CD4-positive, alpha-beta T cell treated with Interleukin-6 at 100 ng/mL for 8 hours (primary cell): ENCODE measurements at places on chromosomes 11 and 22.

GRCh38 chr11:7520981-7521487 is 7.2 kb downstream of the PPFIBP2 start:
- DNase-seq: no peak

- DNase-seq: no peak
These were observed 82.8 kb upstream of the OR5AK2 start for GRCh38 chr11:56905936-56906335.

GRCh38 chr22:16964366-16964765 is 43.7 kb downstream of the GAB4 start:
- no peak for DNase-seq

DNA sequence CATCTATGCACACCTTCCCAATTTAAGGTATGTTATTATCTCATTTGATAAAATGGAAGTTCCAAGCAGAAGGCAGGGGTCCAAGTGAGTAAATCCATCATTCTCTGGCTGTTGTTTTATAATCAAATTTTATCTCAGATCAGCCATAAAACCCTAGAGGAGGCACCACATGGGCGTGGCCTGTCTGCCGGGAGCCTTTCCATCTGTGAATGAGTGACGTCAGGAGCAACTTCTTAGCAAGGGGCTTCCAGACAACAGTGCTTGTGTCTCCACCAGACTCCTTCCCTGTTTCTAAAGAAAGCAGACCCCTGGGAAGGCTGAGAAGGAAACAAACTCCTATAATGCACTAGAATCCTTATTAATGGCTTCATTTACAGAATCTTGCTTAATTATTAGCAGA is 13.5 kb downstream of the SEZ6L start:
- no peak for DNase-seq

DNA sequence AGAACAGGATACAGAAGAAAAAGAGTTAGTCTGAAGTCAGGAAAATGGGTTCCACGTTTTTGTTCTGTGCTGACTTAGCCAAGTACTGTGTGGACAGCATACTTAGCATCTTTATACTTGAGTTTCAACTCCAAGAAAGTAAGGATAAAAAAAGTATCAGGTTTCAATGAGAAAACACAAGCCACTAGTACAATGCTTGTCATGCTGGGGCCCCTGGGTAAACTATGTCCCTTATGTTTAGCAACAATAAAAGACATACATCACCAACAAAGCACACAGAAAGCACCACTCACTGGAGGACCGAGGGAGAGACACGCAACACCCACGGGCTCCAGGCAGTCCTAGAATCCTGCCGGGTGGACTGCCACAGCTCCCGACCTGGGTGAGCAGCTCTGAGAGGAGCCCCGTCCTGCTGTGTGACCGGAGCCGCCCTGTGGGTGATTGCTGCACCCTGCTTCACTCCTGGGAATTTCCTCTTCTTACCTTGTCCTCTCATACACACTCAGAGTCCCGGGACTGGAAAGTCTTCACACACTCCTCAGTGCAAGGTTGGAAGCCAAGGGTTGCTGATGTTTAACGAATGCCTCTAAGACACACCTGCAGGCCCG is 890.5 kb downstream of the BRD1 start:
- DNase-seq: no peak

DNA sequence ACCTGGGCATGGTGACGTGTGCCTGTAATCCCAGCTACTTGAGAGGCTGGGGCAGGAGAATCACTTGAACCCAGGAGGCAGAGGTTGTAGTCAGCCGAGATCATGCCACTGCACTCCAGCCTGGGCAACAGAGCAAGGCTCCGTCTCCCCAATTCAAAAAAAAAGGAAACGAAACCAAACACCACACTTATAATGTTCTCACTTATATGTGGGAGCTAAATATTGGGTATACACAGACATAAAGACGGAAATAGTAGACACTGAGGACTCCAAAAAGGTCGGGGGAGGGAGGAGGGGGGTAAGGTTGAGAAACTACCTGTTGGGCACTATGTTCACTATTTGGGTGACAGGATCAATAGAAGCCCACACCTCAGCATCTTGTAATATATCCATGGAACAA is 94.3 kb downstream of the GAB2 start:
- no peak for DNase-seq

GRCh38 chr11:117075186-117075585 is 23.0 kb downstream of the SIK3 start:
- no peak for DNase-seq

DNA sequence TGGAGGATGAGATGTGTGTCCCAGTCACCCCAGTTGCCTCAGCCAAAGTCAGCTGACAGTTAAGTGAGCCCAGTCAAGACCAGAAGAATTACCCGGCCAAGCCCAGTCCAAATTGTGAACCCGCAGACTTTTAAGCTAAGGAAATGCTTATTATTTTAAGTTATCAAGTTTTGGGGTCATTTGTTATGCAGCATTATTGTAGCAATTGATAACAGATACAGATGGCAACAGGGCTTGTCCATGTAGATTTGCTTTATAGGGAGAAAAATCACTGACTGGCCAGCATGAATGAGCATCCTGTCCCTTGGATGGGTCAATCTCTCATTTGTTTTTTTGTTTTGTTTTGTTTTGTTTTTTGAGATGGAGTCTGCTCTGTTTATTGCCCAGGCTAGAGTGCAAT is 22.9 kb downstream of the SDHAF2 start:
- DNase-seq: no peak

- no peak for DNase-seq
These were observed at the start of gene INSC for GRCh38 chr11:15114501-15115475. INSC (plus strand) TSS chr11:15114923; CDS start chr11:15149175, 34,252 bp downstream.

DNA sequence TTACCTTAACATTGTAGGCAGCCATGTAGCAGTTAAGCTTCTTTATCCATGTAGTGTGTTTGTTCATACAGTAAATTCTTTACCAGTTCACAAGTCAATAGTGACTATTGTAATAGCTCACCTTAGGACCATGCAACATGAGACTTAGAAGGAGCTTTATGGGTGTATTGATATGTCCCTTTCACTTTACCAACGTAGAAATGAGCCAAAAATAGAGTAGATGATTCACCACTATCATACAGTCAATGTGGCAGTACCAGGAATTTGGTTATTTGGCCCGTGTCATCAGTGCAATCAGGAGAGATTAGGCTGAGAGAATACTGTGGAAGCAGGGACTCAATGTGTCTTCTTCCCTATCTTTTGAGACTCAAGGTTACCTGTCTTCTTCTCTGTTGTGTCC is 4.7 kb downstream of the ZDHHC13 start:
- no peak for DNase-seq

DNA sequence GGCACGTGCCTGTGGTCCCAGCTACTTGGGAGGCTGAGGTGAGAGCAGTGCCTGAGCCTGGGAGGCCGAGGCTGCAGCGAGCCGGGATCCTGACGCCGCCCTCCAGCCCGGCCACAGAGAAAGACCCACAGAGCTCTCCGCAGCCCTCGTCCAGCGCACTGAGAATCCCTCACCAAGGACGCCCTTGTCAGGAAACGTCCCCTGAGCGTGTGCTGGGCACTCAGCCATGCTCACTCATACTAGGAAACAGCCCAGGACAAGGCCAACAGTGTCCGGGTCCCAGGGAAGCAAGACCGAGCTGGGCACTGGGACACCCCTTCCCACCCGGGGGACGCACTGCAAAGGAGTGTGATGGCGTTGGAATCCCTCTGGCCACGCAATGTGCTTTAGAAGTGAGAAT is 14.5 kb downstream of the DEAF1 start:
- DNase-seq: no peak

DNA sequence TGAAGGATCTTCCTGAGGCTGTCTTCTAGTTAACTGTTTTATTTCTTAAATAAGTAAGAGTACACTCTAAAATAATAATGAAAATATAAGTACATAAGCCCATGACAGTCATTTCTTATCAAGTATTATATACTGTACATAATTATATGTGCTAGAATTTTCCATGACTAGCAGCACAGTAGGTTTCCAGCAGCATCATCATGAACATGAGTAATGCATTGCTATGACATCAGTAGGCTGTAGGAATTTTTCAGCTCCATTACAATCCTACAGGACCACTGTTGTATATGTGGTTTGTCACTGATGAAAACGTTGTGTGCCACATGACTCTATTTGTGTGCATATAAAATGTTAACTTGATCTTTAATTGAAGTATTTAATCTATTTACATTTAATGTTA is 22.0 kb downstream of the ZNF202 start:
- no peak for DNase-seq

GRCh38 chr11:57314221-57314973 is 10.4 kb downstream of the TNKS1BP1 start:
- DNase-seq: no peak

DNA sequence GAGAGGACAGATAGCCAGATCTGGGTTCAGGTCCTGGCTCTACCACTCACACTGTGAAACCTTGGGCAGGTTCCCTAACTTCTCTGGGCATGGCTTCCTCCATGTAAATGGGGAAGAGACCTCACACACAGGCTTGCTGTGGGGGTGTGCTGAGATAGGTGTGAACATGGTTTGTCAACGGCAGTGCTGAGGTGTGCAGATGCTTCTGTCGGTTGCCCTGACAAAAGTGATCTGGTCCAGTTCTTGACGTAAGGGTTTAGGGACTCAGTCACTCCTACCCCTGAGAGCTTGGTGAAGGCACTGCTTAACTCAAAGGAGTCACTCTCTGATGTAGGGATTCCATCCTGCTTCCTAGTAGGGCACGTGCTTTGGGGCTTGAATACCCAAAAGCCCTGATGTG is 2.0 kb downstream of the C1QTNF4 start:
- no peak for DNase-seq

DNA sequence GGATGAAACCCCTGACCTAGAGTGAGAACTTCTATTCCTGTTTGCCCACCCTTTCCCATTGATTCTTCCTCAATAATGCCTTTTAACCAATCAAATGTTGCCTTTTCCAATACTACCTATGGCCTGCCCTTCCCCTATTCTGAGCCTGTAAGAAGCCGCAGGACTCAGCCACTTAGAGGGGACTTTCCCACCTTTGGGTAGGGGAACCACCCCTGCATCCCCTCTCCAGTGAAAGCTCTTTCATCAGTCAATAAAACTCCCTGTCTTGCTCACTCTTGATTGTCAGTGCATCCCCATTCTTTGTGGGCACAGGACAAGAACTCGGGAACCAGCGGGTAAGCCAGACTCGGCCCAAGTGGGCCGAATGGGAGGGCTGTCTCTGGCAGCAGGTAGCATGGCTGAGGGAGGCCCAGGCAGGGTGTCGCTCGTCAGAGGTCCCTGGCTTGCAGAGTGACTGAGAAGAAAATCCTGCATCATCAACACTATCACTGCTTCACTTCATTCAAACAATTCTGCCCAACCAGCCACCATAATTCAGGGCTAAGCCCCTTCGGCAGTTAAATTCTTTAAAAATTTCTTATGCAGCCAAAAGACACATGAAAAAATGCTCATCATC is 30.4 kb downstream of the LDHAL6A start:
- DNase-seq: no peak

DNA sequence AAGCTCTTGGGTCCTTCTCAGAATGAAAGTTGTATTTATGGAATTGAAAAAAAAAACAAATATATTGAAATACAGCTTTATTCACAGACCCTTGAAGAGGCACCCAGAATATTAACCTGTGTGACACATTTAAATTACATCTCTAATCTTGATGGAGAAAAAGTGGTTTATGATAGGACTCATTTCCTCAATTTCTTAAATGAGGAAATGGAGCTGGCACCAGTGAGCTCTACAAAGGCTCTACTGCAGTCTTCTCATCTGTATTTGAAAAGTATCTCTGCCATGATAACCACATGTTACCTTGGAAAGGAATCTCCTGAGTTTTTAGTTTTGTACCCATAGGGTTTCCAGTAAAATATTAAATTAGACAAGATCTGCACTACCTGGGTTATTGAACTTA is 186.5 kb downstream of the HIPK3 start:
- DNase-seq: no peak

DNA sequence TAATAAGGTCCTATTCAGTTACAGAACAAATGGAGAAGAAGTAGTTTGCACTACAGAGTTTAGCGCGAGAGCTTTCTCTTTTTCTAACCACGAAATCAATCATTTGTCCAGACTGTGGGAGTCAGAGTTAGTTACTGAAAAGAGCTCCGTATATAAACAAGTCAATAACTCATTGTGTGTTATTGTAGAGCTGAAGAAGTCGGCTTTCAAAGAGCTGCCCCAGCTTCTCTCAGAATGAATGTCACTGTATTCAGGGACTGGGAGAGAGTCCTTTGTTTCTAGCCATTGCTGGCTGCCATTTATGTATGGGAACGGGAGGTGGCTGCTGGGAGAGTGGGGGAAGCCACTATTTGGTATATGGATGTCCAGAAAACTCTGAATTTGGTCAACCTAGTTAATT is 227.8 kb downstream of the DCDC1 start:
- no peak for DNase-seq

GRCh38 chr11:120613264-120614226 is 102.0 kb downstream of the GRIK4 start:
- no peak for DNase-seq

DNA sequence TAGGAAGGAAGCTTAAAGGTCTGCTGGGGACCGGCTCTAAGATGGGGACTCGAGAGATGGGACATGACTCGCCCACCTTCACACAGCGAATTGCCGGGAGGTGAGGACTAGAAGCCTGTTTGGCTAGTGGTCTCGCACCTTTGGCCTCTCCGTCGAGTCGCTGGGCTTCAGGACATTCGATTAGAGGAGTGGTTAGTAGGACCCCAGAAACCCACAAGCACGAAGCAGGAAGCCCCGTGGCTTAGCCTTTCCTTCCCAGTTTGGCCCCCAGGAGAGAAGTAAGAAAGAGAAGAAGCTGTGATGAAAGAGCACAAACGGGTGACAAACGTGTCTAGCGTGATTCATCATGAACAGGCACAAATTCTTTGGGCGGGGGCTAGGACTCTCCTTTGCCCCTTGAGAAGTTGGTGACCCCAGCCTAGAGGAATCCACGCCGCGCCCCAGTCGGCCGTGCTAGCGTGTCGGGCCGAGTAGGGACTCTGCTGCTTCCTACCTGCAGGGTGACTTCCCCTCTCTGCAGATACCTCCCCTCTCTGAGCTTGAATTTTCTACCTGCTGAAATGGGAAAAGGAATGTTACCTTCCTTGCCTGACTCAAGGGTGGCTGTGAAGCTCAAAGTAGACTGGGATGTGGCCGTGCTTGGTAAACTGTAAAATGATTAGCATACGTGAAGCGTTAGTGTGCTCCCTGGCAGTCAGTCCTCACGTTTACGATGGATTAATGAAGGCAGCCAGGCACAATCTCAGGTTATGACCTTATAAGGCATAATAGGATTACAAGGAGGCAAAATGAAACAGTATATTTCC is 1.1 kb upstream of the ADM start:
- no peak for DNase-seq

GRCh38 chr11:1868636-1869291 is 15.9 kb downstream of the LSP1 start:
- DNase-seq: no peak

DNA sequence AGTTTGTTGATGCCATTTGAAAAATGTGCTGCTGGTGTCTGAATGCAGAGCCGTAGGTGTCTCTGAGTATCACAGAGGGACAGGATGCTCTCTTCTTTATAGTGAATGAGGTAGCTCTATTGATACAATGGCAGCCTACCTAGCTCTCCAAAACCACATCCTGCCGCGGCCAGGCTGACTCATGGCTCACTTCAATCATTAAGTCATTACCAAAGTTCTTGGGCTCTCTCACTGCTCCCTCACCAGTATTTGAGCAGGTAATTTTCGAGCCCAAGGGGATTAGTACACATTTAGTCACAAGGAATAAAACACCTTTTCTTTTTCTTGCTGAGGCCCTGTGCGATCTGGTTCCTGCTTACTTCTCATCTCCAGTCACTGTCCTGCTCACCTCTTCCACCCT is 509.0 kb upstream of the LARGE1 start:
- no peak for DNase-seq
